Stimulated activated CD4-positive, alpha-beta T cell treated with anti-CD3 and anti-CD28 coated beads, Interleukin-12 subunit alpha, Interleukin-12 subunit beta, amount 100 ng/mL, for 48 hours (primary cell): ENCODE measurements at places on chromosomes 5 and 9.

GRCh38 chr9:133979273-133979920 is 12.7 kb downstream of the VAV2 start:
- no peak for DNase-seq

DNA sequence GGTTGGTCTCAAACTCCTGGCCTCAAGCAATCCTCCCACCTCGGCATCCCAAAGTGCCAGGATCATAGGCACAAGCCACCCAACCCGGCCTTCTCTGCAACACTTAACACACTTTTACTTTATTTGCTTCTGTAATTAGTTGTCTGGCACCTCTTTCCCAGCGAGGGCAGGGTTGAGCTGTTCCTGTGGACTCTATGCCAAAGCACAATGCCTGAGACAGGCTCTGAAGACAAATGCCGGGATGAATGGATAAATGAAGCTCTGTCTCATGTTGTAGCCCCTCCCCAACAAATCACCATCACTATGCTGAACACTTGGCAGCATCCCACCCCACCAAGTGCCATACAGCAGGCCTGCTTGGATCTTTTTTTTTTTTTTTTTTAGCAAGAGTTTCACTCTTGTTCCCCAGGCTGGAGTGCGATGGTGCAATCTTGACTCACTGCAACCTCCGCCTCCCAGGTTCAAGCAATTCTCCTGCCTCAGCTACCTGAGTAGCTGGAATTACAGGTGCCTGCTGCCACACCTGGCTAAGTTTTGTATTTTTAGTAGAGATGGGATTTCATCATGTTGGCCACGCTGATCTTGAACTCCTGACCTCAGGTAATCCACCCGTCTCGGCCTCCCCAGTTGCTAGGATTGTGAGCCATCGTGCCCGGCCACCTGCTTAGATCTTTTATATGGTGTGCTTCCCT is 21.3 kb downstream of the GPX3 start:
- no peak for DNase-seq

DNA sequence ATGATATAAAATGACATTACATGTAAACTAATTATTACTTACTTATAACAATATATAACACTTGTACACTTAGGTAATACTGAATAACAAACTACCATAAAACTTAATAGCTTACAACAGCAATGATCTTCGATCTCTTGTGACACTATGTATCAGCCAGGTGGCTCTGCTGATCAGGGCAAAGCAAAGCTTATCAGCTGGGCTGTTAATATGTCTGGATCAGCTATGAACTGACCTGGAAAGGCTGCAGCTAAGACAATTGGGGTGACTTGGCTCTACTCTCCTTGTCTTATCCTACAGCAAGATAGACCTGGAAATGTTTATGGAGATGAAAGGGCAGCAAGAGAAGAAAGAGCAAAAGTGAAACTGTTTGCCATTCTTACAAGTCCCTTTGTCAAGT is 511.3 kb downstream of the TLR4 start:
- DNase-seq = no peak

DNA sequence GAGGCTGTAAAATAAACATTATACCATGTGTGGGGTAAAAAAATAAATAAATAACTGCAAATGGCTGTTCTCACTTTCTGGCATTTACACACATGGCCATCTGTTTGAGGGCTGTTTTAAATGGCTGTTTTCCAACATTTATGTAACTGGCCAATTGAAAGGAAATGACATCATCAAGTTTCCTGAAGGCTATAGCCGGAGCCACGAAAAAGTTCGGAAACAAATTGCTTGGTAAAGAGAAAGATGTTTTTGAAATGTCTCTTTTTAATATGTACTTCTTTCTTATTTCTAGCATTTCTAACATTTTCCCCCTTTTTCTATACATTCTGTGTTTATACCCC is 95.4 kb upstream of the DAB2 start:
- DNase-seq = no peak

DNA sequence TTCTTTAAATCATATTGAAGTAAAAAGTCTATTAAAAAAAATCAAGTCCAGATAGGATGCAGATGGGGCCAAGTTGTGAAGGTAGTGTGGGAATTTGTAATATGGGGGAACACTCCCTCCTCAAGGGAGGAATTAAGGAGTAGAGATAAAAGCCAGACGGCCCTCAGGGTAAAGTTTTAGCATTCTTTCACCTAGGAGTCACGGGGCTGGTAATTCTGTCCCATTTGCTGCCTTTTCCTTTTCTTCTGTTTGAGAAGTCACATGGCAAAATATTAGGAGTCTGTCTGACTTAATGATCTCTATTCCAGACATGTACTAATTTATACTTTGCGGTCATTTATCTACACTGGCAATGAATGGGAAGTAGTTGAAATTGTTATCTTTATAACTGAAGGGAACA is 61.9 kb downstream of the SNX24 start:
- DNase-seq = no peak

DNA sequence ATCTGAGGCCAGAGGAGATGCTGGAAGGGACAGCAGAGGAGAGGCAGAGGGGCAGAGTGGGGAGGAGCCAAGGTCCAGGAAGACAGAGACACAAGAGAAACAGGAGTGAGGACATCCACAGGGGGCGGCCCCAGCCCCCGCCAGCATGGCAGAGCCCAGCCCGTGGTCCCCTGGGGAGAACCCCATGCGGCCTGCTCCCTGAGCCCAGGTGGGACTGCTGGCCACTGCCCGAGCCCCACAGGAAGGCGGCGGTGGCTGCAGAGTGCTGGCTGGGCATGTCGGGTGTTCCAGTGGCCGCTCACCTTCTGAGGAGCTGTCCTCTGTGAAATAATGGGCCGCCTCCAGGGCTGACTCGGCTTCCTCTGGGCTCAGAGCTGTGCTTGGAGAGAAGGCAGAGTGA is 8.9 kb upstream of the MRNIP start:
- DNase-seq = no peak

GRCh38 chr9:36802201-36802920 is 229.7 kb downstream of the MELK start:
- DNase-seq = no peak

DNA sequence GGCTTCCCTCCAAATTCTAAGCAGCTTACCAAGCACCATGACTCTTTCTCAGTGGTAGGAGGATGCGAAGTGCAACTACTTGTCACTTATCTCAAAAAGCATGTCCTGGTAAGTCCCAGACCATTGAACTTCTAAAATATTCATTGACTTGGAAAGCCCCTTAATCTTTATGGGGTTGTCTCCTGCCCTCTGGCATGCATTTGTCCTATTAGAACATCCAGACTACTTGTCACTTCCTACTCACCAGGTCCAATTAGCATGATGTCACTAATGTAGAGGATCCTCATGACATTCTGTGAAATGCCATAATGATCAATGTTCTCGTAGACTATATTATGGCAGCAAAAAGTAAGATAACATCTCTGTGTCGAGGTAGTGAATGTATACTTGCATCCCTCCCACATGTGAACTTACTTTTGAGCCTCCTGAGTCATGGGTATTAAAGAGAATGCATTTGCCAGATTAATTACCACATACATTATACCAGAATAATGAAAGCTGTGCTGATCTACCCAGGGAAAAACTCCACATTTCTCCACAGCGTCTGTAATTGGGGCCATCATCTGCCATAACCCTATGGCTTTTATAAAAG is 63.5 kb upstream of the RAD23B start:
- no peak for DNase-seq

- no peak for DNase-seq
Observed at GRCh38 chr5:164302533-164303235, 797.3 kb downstream of the MAT2B start.

- peak; percentile 14 for DNase-seq
Observed at GRCh38 chr5:173581408-173582215, 34.8 kb downstream of the BOD1 start.

GRCh38 chr9:132798817-132799790 is 79.0 kb downstream of the AK8 start:
- DNase-seq = no peak

DNA sequence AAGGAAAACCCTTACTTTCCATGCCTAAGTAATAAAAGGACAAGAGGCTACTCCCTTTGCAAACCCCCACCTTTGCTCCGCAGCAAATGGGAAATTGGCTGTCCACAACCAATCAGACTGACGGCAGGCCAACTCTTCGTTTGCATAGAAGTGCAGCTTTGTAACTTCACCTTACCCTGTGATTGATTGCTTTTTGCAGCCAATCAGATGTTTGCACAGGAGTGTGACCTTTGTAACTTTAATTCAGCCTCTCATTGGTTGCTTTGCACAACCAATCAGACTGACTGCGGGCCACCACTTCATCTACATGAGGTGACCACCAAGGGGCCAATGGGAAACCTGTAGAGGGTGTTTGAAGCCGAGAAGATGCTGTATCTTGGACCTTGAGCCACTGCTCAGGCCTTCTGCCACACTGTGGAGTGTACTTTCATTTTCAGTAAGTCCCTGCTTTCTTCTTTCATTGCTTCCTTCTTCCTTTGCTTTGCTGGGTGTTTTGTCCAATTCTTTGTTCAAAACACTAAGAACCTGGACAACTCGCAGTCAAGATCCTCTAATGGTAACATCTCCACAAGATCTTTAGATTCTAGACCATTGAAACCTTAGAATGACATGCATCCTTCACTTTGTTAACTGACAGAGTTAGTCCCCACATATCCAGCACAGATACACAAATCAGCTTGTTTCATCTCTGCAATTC is 51.3 kb upstream of the FREM1 start:
- DNase-seq = no peak

GRCh38 chr9:20914556-20914955 is 116.9 kb downstream of the HACD4 start:
- no peak for DNase-seq

DNA sequence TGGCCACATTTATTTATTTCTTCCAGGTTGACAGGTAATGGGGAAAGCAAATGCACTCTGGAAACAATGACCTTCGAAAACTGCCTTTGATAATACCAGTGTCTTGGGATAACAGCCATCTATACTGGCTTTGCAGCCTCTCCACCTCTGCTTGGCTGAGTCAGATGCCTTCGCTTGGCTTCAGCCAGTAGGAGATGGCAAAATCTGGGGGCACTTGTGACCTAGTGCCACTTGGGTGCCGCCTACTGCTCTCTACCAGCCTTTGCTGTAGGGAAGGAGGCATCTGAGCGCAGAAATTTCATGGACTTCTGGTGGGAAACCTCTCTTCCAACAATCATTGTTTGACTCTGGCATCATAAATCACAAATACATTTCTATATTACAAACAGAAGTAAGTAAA is 21.8 kb downstream of the FYB1 start:
- no peak for DNase-seq

- DNase-seq = no peak
Observed at GRCh38 chr9:129285979-129286772, 108.1 kb upstream of the IER5L start.

DNA sequence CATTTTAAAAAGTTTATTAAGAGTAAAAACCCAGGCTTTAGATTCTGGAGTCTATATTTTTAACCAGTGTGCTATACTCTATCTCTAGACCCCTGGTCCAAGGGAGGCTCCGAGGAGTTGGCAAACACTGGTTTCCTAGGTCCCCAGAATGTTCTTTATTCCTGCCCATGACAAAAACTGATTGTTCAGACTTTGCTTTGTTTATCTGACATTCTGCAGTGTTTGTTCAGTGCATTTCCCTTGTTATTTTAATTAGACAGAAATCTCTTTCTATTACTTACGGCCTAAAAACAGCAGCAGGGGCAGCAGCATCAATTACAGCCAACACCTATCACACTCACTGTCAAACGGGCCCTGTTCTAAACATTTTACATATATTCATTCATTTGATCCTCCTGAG is 2011.6 kb upstream of the WWC1 start:
- no peak for DNase-seq

DNA sequence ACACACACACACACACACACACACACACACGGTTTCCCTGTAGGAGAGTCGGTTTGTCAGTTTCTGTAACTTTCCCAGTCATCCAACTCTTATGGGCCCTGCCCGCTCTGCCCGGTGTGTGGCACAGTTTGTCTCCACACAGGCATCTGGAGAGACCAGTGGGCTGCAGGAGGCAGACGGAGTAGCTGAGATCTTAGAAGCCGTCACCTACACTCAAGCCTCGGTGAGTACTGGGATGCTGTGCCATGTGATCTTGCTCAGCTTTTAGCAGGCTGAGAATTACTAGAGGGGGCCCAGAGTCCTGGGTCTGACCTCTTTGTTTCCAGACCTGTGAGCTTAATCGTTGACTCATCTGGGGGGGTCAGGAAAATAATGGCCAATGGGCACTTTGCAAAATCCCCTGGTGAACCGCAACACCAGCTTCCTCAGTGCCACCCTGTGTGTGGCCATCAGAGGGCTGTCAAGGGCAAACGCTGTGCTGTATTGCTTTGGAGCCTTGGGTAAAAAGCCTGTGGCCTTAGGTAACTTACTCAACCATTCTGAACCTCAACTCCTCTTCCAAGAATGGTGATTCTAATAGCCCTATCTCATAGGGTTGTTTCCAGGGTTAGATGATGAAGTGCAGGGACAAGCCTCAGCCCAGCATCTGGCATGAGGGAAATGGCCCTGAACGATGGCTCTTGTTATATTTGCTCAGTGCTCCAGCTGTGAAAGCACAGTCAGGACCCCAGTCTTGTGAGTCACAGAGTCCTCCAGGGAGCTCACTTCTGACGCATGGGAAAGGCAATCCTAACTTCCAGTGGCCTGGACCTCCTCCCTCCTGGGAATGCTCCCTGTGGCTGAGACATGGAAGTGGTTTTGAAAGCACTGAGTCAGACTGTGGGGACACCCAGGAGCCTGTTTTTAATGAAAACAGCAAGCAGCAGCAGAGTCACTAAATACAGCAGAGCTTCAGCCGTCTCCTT is 45.6 kb downstream of the COL15A1 start:
- no peak for DNase-seq

GRCh38 chr9:132114102-132114707 is 34.5 kb upstream of the MED27 start:
- no peak for DNase-seq

GRCh38 chr9:15936306-15936921 is 383.6 kb downstream of the CCDC171 start:
- no peak for DNase-seq

DNA sequence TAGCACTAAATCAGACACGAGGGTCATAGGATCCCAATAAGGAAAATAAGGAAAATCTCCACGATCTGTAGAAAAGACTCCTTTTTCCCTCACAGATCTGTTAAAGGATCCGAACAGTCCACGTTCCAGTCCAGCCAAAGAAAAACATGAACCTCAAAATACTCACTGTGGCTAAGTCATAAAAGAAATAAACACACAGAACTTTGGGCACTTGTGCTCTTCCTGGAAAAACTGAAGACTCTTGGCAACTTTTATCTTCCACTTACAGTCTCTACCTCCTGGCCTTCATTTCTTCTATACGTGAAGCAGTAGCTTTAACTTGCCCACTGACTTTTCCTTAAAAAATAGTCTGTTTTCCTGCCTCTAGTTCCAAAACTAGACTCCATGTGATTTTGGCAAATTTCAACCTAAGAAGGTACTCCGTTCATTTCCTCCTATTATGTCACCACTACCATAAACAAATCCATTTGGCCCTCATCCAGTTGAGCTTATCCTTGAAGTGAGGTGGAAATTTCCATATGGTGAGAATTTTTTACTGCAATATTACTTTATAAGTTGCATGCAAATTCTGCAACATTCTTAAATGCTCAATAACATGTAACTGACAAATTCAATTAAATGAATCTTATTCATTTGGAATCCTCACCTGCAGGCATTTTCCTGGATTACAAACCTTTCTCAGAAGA is 5.3 kb upstream of the LHFPL2 start:
- DNase-seq = no peak
